ENCODE measurements at places on chromosomes 5 and 9.

- no peak for DNase-seq
Observed at GRCh38 chr9:3239240-3239639, 286.6 kb downstream of the RFX3 start.

DNA sequence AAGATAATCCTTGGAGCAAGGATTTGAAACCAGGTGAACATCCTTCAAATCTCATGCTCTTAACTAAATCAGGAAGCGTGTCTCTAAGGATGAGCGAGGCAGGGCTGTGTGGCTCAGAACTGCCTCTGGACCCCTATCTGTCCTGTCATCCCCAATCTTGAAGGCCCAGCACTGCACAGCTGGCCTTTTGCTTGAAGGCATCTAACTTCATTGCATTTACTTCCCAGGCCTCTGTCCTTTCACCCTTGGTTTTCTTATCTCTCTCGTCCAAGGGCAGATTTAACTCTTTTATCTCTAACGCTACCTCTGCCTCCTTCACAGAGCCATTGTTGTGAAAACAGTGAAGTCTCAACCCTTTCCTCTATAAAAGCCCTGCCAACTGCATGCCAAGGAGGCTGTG lies 83.8 kb downstream of the UGCG start:
- no peak for DNase-seq

DNA sequence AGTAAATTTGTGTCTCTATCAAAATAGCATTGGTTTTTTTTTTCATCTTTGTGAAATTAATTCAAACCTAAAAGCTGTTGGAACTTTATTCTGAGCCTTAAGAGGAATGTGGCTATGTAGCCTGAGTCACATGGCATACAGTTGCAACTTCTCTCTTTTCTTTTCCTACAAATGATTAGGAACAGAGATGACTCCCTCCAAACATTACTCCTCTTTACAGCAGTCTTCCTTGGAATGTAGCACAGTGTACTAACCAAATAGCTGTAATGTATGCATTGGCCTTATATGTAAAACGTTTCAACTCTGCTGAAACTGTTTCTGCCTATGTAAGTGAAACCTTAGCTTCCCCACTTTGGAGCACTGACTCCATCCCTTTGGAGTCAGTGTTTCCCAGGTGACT lies 100.9 kb upstream of the MAP1B start:
- no peak for DNase-seq

DNA sequence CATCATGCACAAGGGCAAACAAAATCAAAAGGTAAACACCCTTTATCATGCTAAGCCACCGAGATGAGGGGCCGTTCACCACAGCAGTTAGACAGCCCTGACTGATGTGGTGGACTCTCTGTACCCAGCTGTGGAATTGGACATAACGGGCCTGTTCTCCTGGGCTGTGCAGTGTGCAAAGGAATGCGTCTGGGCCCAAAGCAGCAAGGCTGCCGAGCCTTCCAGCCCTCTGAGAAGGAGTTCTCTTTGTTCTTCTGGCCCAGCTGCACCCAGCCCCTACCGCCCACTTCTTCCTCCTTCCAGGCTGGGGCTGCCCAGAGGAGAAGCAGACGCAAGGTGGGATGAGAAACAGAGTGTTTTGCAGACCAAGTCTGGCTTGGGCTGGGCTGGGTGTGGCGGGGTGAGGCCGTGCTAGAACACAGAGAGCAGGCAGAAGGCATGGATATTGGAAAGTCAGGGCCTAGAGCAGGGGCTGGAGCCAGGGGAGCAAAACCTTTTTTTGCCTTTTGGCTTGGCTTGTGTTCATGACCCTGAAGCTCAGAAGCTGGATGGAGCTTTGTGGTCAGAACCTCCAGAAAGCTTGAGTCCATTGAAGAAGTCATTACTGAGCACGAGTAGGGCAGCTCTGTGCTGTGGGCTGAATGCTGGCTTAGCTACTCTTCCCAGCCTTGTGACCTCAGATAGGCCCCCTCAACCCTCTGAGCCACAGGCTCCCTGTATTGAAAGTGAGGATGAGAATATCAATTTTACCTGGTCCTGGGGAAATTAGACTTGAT lies 49.8 kb upstream of the SH3PXD2B start:
- no peak for DNase-seq

DNA sequence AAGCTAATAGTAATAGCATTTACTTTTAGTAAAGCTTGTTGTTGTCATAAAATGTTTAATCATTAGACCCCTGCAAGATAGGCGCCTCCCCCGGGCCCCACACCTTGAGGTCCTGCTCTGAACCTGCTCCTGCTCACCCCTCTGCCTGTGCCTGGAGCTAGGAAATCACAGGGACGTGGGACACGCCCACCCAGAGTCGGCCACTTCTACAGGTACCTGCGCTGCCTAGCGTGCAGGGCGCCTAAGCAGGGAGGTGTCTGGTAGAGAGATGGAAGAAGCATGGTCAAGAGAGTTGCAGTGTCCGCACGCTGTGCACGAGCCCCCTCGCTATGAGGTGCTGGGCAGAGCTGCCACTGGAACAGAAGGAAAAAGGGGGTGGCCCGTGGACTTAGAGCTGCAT lies 52.6 kb downstream of the HINT1 start:
- DNase-seq, result no peak

- no peak for DNase-seq
Observed at GRCh38 chr9:14250794-14251153, 63.2 kb downstream of the NFIB start.

DNA sequence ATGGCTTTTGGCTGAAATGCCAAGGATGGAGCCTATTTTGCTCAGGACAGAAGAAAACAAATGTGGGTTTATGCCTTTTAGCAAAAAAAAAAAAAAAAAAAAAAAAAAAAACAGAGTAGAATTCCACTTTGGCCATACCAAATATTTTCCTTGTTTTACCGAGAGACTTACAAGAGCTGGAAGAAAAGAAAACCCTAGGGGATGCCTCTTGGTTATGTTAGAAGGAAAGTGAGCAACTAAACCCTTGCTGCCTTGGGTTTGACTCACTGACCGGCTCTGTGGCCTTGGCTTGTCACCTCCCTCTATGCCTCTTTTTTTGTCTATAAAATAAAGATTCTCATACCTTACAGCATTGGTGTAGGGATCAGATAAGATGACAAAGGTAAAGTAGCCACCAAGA lies 69.6 kb upstream of the ABCA1 start:
- DNase-seq, result no peak

DNA sequence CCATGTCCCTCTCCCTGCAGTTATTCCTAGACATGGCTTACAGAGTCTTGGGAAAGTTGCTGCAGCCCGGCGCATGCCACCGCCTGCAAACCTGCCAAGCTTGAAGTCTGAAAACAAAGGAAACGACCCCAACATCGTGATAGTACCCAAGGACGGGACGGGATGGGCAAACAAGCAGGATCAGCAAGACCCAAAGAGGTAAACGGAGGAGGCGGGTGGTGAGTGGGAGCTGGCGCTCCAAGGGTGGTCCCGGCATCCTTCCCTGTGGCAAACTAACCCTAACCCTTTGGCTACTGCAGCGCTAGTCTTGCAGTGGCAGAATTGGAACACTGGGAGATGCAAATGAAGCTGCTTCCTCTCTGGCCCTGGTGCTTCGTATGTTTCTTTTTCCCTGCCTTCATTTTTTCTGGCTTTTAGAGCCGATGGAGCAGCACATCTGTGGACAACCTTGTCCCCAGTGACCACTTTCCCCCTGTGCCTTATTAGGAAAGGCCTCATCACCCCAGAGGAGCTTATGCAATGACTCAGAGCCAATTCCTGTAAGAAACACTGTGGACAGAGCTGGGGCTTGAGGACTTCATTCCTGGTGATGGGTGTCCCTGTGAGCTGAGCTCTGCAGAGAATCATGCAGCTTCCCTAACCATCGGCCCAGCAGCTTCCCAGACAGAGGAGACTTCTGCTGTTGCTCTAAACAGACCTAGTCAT lies 38.9 kb downstream of the PRRC2B start:
- DNase-seq, result no peak

DNA sequence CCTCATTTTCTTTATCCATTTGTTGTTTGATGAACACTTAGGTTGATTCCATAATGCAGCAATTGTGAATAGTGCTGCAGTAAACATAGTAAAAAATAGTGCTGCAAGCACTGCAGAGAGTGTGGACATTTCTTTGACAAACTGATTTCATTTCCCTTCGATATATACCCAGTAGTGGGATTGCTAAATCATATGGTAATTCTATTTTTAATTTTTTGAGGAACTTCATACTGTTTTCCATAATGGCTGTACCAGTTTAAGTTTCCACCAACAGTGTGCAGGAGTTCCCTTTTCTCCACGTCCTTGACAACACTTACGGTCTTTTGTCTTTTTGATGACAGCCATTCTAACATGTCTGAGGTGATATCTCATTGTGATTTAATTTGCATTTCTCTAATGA lies 138.2 kb upstream of the PLPPR1 start:
- DNase-seq, result no peak

GRCh38 chr9:131423171-131423581 lies 29.3 kb downstream of the PRRC2B start:
- DNase-seq, result peak; percentile 38

GRCh38 chr9:60545878-60546385 lies 368.3 kb upstream of the SPATA31A5 start:
- no peak for DNase-seq

GRCh38 chr5:141910271-141910673 lies 13.4 kb upstream of the DELE1 start:
- DNase-seq, result no peak

DNA sequence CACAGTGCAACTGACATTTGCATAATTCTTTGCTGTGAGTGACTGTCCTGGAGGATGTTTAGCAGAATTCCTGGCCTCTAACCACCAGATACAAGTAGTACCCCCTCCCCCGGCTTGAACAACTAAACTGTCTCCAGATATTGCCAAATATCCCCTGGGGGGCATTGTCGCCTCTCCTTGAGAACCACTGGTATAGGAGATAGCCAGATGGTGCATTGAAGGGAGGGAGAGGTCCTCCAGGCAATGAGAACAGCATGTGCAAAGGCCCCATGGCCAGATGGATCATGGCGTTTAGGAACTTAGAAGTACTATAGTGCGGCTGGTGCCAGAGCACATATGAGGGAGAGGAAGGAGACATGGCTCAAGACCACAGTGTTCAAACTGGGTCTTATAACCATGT lies 18.9 kb upstream of the ORM1 start:
- no peak for DNase-seq

DNA sequence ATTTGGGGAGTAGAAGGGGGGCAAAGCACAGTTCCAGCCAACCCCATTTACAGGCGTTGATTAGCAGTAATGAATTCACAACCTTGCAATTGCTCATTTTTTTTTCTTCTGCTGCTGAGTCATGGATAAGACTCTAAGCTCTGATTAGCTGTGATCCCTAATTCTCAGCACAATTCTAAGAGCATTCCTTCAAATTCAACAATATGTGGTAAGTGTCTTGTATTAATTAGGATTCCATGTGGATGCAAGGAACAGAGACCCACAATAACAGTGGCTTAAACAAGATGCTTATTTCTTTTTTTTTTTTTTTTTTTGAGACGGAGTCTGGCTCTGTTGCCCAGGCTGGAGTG lies 133.4 kb downstream of the PALM2AKAP2 start:
- no peak for DNase-seq

- no peak for DNase-seq
Observed at GRCh38 chr5:145946112-145946861, 9.9 kb downstream of the SH3RF2 start.

GRCh38 chr9:109122726-109123621 lies 3.2 kb upstream of the TMEM245 start:
- DNase-seq, result no peak

DNA sequence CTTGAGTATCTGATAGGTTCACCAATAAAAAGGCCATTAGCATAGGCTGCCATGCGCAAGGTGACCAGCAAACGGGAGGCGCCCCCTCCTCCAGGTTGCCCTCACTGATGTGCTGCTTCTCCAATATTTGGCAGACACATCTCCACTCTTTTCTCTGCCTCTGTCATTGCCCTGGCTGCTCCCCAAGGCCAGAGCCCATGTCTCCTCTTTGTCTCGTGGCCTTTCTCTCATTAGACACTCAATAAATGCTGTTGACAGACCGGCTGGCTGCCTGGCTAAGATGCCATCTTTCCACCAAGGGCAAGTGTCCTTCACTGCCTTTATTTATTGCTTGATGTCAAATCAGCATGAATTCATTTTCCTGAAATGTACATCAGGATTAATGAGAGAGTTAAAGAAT lies 404.0 kb upstream of the KIF2A start:
- no peak for DNase-seq

- DNase-seq, result no peak
Observed at GRCh38 chr9:78357165-78357873, 60.4 kb downstream of the PSAT1 start.

DNA sequence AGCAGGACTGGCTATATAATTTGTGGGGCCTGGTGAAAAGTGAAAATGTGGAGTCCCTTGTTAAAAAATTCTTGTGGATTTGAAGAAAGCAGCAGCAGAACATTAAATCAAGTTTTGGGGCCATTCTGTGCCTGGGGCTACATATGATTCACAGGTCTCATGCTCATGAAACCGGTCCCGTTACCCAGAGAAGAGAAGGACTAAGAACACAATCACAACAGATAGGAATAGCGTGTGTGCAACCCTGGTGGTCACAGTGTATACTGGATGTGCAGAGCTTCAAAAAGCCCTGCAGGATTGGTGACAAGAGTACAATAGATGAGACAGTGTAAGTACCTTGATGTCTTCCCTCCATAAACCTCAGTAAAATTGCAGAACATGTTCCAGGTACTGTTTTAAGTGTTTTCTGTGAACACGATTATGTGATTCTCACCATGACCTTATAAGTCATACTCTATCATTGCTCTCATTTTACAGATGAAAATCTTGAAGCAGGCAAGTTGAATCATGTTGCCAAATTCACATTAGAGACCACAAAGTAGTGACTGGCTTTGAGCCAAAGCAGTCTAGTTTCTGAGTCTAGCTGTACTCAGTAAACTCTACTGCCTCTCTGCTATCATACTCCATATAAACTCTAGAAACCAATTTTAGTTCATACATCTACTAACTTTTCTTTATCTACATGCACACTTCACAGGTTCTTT lies 636.5 kb downstream of the TAF11L14 start:
- no peak for DNase-seq
